ENCODE measurements at places on chromosomes 2 and 18.

DNA sequence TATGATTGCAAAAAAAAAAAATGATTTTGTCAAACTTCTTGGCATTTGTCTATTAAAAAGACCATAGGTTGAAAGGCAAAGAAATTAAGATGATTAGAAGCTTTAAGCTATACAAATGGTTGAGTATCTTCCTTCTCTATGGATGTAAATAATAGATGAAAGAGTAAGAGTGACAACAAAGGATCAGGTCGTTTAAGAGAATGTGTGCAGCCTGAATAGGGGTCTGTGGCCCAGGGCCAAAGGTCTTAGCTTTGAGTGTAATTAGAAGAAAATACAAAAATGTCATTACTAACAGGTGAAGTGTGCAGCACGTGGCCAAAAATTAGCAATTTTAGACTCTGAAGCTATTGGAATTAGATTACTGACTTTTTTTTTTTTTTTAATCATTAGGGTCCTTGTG is 122.4 kb downstream of the GREB1L start:
- DNase-seq, result no peak

DNA sequence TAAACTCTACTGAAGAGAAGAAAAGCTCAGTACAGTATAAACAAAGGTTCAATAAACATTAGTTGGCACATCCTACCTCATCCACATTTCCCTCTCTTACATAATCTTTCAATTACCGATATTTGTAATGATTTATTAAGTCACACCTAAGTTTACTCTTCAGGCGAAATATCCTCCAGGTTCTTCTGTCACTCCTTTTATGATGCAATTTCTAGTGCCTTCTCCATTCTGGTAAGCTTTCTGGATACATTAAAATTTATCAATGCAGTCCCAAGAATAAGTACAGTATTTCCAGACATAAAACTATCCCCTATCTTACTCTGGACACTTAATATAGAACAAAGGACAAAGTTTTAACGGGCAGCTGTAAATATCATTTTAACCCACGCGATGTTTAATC is 5.6 kb downstream of the HNRNPLL start:
- no peak for DNase-seq

DNA sequence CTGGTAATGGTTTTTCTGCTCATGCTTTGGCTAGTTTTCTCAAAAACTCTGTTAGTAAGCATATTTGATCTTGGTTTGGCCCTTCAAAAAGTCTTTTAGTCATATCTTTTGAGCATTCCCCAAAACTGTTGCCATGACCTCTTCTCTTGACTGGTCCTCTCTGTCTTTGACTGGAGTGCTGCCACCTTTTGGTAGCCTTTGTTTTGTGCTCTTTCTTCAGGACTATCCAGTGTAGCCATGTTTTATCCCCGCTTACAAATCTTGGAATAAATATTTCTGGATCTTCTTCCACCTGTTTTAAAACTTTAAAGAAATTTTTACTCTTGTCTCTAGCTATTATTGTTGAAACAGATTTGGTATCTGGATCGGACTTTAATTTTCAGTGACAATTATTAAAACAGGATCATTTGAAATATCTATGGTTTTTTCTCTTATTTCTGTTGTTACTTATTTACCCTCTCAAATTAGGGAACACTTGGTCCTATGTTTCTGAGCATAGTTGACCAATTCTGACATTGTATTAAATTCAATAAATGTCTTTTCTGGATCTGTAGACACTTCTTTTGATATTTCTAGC is 965 bp upstream of the ELOA2 start:
- DNase-seq, result peak; percentile 21

DNA sequence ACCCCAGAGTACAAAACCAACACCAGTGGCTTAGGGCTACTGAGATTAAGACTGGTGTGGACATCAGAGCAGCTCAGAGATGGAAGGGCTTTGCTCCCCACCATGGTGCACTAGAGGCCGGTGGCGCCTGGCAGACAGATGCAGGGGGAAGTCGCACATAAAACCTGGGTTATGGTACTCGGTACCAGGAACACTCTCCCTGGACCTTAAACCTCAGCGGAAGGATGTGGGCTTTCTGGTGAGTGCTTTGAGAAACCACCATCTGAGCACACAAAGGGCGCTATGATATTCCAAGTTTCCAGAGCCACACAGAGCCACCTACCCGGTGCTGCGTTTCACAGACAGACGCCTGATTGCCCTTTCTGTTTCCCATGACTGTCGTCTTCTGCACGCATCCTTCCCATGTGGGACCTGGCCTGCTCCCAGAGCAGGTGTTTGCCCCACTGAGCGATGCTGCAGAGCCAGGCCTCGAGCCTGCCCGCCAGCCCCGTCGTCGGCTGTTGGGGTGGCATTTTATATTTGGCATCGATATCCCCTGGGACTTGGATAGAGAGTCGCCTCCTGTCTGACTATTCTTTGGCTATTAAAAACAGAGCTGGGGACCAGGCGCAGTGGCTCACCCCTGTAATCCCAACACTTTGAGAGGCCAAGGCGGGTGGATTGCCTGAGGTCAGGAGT is 89.5 kb upstream of the ODC1 start:
- DNase-seq, result peak; percentile 85

- no peak for DNase-seq
These were observed 186.6 kb downstream of the PDE11A start for GRCh38 chr2:177885828-177886466.

DNA sequence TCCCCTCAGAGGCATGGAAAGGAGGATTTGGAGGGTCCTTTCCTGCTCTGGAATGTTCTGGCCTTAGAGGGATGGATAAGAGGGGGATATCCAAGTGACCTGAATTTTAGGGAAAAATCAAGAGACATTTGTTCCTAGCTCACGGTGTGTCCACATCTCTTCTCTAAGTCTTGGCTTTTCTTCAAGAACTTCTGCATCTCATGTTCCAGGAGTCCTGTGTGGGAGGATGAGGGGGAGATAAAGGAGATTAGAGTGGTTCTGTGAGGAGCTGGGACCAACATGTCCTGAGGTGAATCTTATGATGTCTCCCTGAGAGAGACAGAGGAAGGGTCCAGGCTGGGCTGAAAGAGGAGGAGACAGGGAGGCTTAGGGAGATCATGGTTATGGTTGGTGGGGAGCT is 11.7 kb downstream of the EMX1 start:
- no peak for DNase-seq

GRCh38 chr18:43863180-43863579 is 585.9 kb upstream of the SYT4 start:
- DNase-seq, result no peak

- DNase-seq, result no peak
These were observed 58.1 kb downstream of the FAM178B start for GRCh38 chr2:96928277-96928781.

DNA sequence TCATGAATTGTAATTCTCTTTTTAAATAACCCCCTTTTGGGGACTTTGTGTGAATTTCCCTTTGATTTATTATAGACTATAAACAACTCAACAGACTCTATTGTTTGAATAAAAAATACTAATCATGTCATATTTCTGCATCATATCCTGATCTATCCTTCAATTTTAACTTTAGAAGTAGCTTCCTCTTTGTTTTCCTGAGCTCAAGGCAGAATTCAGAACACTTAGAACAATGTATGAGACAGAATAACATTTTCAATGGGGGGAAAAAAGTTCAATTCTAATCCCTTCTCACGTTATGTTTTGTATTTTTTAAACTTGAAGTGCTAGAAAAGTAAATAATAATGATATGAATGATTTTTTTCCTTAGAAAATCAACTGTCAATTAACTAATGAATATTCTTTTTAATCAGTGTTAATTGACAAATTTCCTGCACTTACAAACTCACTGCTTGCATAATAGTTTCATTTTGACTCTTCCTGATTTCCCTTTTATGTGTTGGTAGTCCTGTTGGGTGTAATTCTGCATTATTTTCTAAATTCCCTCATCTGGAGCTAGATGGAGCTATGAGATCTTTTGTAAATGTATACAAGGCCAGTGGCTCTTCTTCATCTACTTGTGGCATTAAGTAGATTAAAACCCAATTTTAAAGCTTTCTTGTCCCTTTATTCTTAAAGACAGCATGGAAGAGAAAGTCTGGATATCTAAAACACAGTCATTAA is 326.1 kb downstream of the PARD3B start:
- DNase-seq, result peak; percentile 15

DNA sequence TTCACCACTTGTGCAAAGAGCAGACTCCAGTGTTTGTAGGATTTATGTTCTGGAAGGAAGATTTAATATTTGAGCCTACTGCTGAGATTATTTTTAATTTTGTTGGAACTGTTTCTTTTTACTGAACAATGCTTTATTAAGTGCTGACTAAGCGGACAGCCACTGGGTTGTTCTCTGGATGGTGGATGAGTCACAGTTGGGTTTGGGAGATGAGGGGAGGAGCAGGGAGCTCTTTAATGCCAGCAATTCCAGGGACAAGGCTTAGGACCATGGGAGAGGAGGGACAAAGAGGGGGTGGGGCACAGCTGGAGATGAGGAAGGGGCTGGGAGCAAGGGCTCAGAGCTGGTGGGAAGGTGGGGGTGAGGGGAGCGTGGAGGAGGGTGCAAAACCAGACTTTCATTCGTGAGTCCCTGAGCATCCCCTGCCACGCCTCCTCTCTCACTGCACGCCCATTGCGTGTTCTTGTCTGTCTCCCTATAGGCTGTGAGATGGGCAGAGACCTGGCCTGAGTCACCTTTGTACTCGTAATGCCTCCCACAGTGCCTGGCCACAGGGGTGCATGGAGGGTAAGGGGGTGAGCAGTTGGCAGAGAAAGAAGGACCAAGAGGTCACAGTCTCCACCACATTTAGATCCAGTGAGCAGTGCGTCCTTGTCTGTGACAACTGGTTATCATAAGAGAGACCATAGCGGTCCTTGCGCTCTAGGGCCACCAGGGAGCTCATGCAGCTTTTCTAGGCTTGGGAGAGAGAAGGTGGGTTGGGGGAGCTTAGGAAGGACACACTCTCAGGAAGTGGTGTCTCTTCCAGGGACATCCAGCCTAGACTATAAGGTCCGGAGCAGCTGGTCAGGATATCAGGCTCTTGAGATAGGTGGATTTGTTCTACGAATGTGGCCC is 18.4 kb downstream of the SLC4A3 start:
- no peak for DNase-seq

GRCh38 chr2:113075030-113075429 is 7.3 kb downstream of the IL1F10 start:
- DNase-seq, result no peak

- no peak for DNase-seq
These were observed 6.5 kb downstream of the TMEM17 start for GRCh38 chr2:62499430-62500060.

DNA sequence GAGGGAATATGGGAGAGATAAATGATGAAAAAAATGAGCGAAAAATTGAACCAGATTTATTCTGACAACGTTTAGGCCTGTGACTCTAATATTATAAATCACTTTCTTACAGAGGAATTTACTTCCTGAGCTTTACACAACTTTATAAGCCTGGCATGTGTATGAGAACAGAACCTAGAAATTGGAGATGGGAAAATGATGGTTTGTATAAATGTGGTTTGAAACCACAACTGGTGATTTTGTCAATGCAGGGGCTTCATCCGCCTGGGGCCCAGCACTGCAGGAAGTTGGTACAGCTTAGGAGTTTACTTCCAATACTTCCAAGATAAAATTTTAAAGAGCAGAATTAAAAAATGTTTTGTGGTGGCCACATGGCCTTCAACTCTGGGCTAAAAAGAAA is 82.3 kb downstream of the VAPA start:
- DNase-seq, result no peak
